ENCODE measurements at places on chromosomes 1 and 21.

GRCh38 chr1:35298464-35298863, 30.0 kb downstream of the ZMYM4 start:
- H3K4me1 ChIP-seq = peaks cover 7% of the 10 kb centered on the region
- no peak overlapping the region for H3K4me3 ChIP-seq
- DNase-seq = peak; percentile 13
- H3K27ac ChIP-seq = no peak overlapping the region

DNA sequence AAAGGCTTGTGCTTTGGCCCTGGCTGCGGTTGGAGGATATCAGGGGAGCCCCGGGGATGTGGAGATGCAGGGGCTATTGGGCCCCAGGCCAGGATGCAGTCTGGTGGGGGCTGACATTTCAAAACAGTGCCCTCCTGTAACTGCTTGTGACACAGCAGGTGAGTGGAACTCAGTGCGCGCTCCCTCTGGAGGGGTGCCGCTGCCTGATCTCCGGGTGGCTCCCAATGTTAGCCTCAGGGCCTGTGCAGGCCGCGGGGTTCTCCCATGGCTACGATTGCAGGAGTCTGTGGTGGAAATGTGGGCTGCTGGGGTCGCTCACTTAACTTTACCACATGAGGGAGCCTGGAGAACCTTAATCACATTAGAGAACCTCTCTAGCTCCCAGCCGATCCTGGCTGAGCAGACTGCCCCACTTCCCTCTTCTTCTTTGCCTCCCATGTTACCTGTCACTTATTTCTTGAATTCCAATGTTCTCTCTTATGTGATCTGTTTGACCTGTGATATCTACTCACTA, 163.2 kb downstream of the FMN2 start:
- no peaks in the 10 kb centered on the region for H3K4me1 ChIP-seq
- H3K4me3 ChIP-seq = no peak overlapping the region
- no peaks in the 10 kb centered on the region for H3K36me3 ChIP-seq
- no peak for DNase-seq

- peaks cover 11% of the 10 kb centered on the region for H3K4me1 ChIP-seq
- DNase-seq = no peak
These were observed 321.7 kb upstream of the PROX1 start for GRCh38 chr1:213666113-213666512.

DNA sequence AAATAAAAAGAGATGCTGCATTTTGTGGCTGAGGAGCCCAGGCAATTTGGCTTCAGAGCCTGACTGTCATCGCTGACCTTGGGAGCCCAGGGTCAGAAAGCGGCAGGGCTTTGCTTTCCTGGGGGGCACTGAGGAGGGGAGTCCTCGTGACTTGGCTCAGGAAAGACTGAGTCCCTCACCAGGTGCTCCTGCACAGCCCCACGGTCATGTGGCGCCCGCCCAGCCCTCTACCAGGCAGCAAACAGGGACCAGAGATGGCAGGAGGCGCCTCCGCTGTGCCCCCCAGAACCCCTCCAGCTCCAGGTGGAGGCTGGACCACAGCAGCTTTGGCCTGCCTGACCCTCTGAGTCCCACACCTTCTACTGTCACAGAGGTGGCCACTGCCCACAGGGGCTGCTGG, 13.2 kb downstream of the EFHD2 start:
- H3K4me3 ChIP-seq = no peak overlapping the region
- no peaks in the 10 kb centered on the region for H3K27me3 ChIP-seq
- peaks cover 2% of the 10 kb centered on the region for H3K4me1 ChIP-seq
- DNase-seq = no peak
- no peak overlapping the region for H3K27ac ChIP-seq

DNA sequence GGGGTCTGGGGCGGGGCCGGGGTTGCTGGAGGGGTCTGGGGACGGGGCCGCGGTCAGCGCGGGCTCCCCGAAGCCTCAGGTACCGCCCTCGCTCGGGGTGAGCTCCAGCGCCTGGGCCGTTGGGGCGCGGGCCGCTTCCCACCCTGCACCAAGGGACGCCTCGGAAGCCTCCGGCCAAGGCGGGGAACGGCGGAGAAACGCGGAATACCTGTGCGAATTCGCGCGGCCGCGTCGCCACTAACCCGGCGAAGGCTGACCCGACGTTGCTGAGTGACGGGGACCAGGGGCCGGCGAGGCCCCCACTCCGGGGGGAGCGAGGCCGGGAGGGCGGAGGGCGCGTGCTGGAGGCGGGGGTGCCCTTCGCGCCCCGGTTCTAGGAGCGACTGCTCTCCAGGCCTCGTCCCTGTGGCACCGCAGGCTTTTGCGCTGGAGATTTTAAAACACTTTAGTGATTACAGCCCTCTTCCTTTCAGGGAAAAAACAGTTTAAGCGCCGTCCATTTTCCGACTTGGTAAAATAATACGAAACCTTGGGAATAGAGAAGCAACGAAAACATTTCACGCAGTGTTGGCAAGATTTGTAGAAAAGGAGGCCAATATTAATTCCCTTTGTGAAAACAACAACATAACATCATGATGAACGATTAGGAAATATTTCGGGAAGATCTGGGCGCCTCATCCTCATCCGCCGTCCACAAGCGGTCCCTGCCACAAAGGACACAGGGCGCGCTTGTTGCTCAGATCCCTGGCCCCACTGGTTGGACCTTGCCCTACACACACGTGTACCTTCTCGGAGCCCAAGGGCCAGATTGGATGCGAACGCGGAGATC, 971 bp upstream of the GNG4 start:
- peak; percentile 31 for DNase-seq
- peak overlapping the region; percentile 67 for H3K4me3 ChIP-seq
- H3K4me1 ChIP-seq = peaks cover 20% of the 10 kb centered on the region

GRCh38 chr1:206769304-206769731, 1.3 kb upstream of the IL19 start:
- no peaks in the 10 kb centered on the region for H3K36me3 ChIP-seq
- no peak overlapping the region for H3K27ac ChIP-seq
- H3K4me3 ChIP-seq = peak overlapping the region; percentile 46
- peaks cover 40% of the 10 kb centered on the region for H3K27me3 ChIP-seq
- H3K4me1 ChIP-seq = peaks cover 97% of the 10 kb centered on the region
- peak; percentile 79 for DNase-seq

DNA sequence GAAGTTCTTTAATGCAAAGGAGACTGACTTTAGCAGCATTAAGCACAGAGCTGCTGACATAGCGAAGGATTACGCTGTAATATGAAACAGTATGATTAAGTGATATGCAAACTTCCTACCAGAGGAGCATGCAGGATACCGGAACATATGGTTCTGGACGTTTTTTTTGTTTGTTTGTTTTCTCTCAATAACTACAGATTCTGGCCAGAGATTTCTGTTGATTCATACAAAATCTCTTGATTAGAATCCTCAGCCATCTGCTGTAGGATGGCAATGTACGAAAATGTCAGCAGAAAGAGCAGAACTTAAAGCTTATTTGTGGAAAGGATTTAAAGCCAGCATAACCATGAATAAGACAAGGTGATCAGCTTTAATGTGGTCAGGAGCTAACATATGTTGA, 970.7 kb downstream of the KCNT2 start:
- H3K4me1 ChIP-seq = no peaks in the 10 kb centered on the region
- DNase-seq = no peak
- no peak overlapping the region for H3K27ac ChIP-seq
- no peaks in the 10 kb centered on the region for H3K27me3 ChIP-seq
- H3K4me3 ChIP-seq = no peak overlapping the region
- H3K36me3 ChIP-seq = no peaks in the 10 kb centered on the region

- peaks cover 6% of the 10 kb centered on the region for H3K27me3 ChIP-seq
- H3K27ac ChIP-seq = no peak overlapping the region
- no peak for DNase-seq
- H3K4me1 ChIP-seq = no peaks in the 10 kb centered on the region
- H3K36me3 ChIP-seq = no peaks in the 10 kb centered on the region
These were observed 63.8 kb downstream of the LAMC1 start for GRCh38 chr1:183087001-183087400.

DNA sequence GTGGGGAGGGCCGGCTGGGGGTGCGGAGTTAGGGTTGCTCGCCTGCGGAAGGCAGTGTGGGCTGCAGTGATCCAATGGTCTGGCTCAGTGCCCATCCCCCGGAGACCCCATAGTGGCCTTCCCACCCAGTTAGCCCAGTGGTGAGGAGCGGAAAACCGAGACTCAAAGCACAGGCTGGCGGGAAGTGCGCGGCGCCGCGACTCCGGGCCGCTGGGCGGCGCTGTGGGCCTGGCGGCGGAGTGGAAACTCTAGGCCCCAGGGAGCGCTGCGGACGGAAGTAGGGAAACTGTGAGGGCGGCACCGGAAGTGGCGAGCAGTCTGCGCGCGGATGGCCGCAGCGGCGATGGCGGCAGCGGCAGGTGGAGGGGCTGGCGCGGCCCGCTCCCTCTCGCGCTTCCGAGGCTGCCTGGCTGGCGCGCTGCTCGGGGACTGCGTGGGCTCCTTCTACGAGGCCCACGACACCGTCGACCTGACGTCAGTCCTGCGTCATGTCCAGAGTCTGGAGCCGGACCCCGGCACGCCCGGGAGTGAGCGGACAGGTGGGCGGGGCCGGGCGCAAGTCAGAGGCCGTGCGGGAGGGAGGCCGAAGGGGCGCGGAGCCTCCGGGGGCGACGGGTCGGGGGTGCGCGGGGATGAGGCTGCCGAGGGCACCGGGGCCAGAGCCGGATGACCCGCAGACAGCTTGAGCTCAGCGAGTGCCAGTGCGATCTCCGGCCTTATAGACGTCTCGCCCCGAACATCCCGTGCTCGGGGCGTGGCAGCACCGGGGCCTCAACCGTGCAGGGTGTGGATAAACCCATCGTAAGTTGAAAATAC, at the start of gene ADPRS:
Gene ADPRS (plus strand): TSS at position 316 of the 816 bp plus-strand sequence. CDS start 13 bp downstream, at position 329.
- H3K27ac ChIP-seq = peak within 1 kb of the TSS; percentile 69
- H3K27me3 ChIP-seq = peaks cover 8% of the 10 kb centered on the region
- peak; percentile 94 for DNase-seq
- H3K4me1 ChIP-seq = peaks cover 15% of the 10 kb centered on the region

GRCh38 chr1:182507685-182508084, 57.7 kb downstream of the RGSL1 start:
- H3K4me3 ChIP-seq = no peak overlapping the region
- peaks cover 14% of the 10 kb centered on the region for H3K27me3 ChIP-seq
- H3K36me3 ChIP-seq = peaks cover 3% of the 10 kb centered on the region
- no peak overlapping the region for H3K27ac ChIP-seq
- H3K4me1 ChIP-seq = no peaks in the 10 kb centered on the region

DNA sequence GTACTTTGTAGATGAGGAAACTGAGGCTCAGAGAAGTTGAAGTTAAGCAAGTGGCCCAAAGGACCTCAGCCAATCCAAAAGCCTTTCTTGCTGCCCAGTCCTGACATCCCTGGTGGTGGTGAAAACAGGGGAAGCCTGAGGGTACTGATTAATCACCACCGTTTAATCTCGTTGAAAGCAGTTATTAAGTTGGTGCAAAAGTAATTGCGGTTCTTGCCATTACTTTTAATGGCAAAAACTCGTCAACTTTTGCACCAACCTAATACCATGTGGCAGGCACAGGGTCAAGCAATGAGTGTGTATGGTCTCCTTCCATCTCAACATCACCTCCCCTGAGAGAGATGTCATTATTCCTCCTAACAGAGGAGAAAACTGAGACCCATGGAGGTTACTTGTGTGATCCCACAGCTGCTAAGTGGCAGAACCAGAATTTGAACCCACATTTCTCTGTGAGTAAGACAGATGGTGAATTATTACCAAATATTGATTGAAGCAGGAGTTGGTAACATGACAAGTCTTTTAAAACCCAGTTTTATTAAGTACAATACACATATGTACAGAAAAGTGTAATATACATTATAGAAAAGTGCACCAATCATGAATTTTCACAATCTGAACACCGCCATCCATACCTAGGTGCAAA, 39.4 kb upstream of the GRHL3 start:
- no peak overlapping the region for H3K4me3 ChIP-seq
- H3K36me3 ChIP-seq = no peaks in the 10 kb centered on the region
- no peak for DNase-seq
- no peak overlapping the region for H3K27ac ChIP-seq
- peaks cover 25% of the 10 kb centered on the region for H3K27me3 ChIP-seq
